Activated CD4-positive, alpha-beta T cell treated with anti-CD3 and anti-CD28 coated beads, Interleukin-2, amount 10 ng/mL, durations not matched to agents 24 days and 14 days (primary cell): ENCODE measurements at places on chromosomes 12 and 14.

DNA sequence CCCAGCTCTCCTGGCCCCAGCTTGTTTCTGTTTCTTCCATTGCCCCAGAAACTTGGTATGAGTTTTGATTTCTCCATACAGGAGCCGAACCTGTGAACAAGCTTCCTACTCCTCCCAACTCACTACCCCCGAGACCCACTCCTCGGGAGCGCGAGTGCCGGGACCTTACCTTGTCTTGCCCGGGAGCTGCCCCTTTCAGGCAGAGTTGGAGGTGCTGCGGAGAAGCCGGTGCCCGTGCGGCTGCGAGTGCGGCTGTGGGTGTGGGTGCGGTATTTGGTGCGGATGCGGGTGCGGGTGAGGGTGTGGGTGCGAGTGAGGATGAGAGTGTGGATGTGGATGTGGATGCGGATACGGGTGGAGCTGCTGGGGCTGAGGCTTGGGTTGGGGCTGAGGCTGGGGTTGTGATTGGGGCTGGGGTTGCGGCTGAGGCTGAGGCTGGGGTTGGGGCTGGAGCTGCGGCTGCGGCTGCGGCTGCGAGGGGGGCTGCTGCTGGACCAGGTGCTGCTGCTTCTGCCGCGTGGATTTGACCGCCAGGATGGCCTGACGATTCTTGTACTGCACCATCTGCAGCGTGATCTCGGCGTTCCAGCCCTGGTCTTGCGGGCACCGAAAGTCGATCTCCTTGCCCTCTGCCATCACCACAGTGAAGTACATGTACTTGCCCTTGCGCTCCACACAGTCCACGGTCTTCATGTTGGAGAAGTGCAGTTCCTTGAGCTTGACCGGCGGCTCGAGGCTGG, 1.1 kb downstream of the PHLDA1 start:
- peak; percentile 91 for DNase-seq
- peaks cover 2% of the 10 kb centered on the region for H3K27me3 ChIP-seq
- H3K4me3 ChIP-seq = peak overlapping the region; percentile 99
- H3K27ac ChIP-seq = peak overlapping the region; percentile 99

- DNase-seq = peak; percentile 67
- no peaks in the 10 kb centered on the region for H3K27me3 ChIP-seq
- H3K4me1 ChIP-seq = peaks cover 31% of the 10 kb centered on the region
- H3K36me3 ChIP-seq = peaks cover 33% of the 10 kb centered on the region
Observed at GRCh38 chr12:108515916-108516315, 839 bp downstream of the FICD start.

GRCh38 chr14:20383636-20384035, 29.7 kb downstream of the TEP1 start:
- peaks cover 73% of the 10 kb centered on the region for H3K36me3 ChIP-seq
- no peaks in the 10 kb centered on the region for H3K4me1 ChIP-seq
- H3K4me3 ChIP-seq = no peak overlapping the region
- no peaks in the 10 kb centered on the region for H3K27me3 ChIP-seq
- H3K27ac ChIP-seq = no peak overlapping the region
- no peak for DNase-seq

- no peak overlapping the region for H3K4me3 ChIP-seq
- DNase-seq = no peak
- no peak overlapping the region for H3K27ac ChIP-seq
- no peaks in the 10 kb centered on the region for H3K4me1 ChIP-seq
- no peaks in the 10 kb centered on the region for H3K36me3 ChIP-seq
Observed at GRCh38 chr12:81627336-81628189, 131.6 kb downstream of the PPFIA2 start.

- DNase-seq = no peak
- H3K4me3 ChIP-seq = no peak overlapping the region
- no peaks in the 10 kb centered on the region for H3K36me3 ChIP-seq
- no peaks in the 10 kb centered on the region for H3K4me1 ChIP-seq
Observed at GRCh38 chr12:18799561-18799960, 61.6 kb downstream of the CAPZA3 start.

DNA sequence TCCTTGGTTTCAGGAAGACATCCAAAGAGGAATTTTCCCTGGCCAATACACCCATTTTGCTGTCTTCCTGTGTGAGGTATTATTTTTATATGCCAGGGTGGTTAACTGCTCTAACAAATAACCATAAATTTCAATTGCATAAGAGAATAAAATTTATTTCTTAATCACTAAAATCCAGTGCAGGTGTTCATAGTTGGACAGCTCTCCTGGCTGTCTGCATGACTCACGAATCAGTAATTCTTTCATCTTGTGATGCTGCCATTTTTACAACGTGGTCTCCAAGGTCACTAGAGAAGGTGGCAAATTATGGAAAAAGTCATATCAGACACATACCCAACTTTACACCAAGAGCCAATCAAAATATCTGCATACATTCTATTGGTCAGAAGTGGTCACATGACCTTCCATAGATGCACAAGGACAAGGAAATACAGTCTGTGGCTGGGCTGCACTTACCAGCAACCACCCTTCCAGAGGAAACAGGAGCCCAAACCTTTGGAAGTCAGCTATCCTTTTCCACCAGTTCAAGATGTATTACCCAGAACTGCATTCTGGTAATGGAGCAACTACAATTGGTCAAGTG, 193.5 kb upstream of the PLEKHG7 start:
- H3K27me3 ChIP-seq = no peaks in the 10 kb centered on the region
- no peak for DNase-seq
- H3K27ac ChIP-seq = no peak overlapping the region
- H3K36me3 ChIP-seq = peaks cover 13% of the 10 kb centered on the region

- no peak for DNase-seq
- peaks cover 2% of the 10 kb centered on the region for H3K27me3 ChIP-seq
- H3K27ac ChIP-seq = no peak overlapping the region
- no peaks in the 10 kb centered on the region for H3K36me3 ChIP-seq
- no peak overlapping the region for H3K4me3 ChIP-seq
Observed at GRCh38 chr14:38129705-38130104, 78.0 kb upstream of the SSTR1 start.

DNA sequence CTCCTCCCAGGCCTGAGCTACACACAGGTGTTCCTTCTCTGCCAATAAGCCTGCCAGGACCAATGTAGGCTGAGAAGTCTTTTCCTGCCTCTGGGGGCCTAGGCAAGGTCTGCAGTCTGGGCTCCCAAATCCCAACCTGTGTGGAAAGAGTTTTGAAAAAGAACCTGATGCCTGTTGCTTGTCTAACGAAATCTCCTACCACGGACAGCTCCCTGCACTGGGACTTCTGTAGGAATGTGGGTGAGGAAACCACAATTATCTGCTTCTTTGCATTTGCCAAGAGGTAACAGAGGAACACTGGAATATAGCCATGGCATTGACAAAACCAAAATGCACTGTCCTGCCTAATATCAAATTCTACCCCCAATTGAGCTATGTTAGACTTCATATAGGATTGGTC, 877.0 kb upstream of the TMEM132C start:
- H3K36me3 ChIP-seq = no peaks in the 10 kb centered on the region
- H3K27me3 ChIP-seq = no peaks in the 10 kb centered on the region
- no peak overlapping the region for H3K4me3 ChIP-seq
- no peaks in the 10 kb centered on the region for H3K4me1 ChIP-seq
- no peak for DNase-seq
